Iris pigment epithelial cell (primary cell): ENCODE measurements at places on chromosomes 11 and 22.

DNA sequence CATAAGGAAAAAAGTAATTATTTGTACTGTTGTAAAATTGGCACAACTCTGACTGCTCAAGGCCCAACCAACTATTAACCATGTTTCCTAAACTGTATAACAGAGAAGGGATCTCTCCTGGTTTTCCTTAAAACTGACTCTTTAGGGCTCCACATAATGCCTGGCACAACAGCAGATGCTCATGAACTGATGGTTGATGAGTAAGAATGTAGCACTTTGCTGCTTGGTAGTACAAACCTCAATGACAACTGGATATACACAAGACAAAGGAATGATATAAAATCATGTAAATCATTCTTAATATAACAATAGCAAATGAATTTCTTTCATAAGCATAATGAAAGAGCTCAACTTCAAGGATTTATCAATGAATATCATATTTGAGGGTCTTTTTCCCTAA lies 11.7 kb downstream of the MSANTD2 start:
- peak; percentile 23 for DNase-seq

DNA sequence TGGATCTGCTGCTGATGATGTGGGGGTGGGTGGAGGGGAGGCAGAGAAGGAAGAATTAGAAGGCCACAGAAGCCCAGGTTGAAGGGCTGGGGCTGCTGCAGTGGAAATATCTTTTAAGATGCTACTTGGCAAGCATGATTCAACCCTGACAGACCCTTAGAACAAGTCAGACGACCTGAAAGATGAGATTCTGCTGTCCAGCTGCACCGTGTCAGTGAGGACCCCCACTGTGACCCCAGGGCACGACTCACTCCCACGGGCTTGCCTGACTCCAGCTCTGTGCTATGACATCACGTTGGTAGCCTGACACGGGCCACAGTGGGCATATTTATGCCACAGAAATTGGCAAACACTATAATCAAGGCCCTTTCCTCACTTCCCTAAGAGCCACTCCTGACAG lies 36.0 kb downstream of the LRFN4 start:
- no peak for DNase-seq

DNA sequence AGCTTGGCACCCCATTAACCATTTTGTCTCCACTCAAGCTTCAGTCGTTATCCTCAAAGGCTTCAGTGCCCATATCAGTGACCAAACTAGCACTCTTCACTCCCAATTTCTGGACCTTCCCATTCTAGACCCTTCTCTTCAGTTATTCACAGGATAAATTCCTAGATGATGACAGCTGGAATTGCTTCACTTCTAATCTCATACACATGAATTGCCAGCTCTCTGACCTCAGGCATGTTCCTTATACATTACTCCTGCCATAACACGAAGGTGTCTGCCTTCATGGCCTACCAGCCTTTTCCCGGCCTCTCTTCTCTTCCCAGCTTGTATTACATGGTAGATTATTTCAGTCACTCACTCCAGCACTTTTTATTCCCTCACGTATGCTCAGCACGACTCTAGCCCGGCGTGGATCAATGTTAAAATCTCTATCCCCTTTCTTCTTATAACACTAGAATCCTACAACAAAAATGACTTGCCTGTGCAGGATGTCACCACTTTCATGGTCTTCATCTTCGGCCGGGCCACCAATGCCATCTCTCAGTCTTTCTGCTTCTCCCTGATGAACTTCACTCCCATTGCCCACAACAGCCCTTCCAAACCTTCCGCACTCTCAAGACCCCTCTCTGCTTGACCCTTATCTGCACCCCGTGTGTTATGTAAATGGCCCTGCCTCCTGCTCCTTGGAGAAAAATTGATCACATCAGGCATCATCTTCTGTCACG lies 36.9 kb downstream of the EIF3F start:
- DNase-seq, result peak; percentile 22

DNA sequence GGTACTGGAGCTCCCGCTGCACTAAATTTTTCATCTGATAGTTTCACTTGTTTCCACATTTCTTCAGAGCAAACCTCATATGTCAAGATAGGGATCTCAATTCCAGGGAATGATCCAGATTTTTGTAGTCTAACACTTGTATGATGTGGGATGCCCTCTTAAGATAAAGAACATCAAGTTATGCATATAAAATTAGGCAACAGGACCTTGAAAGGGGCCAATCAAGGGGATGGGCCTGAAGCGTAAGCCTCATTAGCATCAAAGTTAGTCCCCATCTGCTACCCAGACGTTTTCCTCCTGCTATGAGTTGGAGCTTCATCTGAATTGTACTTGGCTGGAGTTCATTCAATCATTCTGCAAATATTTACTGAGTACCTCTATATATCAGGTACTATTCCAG lies 17.5 kb downstream of the PDGFD start:
- no peak for DNase-seq

GRCh38 chr11:58434217-58434616 lies 6.3 kb upstream of the OR5B2 start:
- DNase-seq, result no peak

- no peak for DNase-seq
Observed at GRCh38 chr11:69648679-69649575, 8.0 kb downstream of the CCND1 start.

- no peak for DNase-seq
Observed at GRCh38 chr11:7021318-7021717, 1.0 kb downstream of the NLRP14 start.

DNA sequence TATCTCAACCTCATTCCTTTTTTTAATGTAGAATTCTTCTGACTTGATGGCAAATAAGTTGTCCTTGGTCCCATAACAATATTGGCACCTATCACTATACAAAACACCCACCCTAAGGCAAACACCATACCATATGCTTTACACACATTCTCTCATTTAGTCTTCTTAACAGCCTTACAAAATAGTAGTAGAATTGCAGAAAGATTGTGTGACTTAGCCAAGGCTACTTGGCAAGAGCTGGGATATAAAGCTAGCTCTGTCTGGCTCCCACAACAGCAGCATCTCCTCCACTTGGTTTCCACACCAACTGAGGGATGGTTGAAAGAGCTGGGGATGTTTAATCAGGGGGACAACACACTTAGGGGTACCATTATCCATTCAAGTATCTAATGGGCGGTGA lies 9.8 kb upstream of the ZDHHC13 start:
- DNase-seq, result no peak

DNA sequence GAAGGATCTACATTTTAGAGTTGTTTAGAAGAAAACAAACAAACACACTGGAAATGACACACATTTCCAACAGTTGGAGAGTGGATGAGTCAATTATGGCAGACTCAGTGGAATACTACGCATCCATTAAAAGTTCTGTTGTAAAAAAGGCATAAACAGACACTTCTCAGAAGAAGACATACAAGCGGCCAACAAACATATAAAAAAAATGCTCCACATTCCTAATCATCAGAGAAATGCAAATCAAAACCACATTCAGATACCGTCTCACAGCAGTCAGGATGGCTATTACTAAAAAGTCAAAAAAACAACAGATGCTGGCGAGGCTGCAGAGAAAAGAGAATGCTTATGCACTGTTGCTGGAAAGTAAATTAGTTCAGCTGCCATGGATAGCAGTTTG lies 298.2 kb downstream of the DDX10 start:
- no peak for DNase-seq

DNA sequence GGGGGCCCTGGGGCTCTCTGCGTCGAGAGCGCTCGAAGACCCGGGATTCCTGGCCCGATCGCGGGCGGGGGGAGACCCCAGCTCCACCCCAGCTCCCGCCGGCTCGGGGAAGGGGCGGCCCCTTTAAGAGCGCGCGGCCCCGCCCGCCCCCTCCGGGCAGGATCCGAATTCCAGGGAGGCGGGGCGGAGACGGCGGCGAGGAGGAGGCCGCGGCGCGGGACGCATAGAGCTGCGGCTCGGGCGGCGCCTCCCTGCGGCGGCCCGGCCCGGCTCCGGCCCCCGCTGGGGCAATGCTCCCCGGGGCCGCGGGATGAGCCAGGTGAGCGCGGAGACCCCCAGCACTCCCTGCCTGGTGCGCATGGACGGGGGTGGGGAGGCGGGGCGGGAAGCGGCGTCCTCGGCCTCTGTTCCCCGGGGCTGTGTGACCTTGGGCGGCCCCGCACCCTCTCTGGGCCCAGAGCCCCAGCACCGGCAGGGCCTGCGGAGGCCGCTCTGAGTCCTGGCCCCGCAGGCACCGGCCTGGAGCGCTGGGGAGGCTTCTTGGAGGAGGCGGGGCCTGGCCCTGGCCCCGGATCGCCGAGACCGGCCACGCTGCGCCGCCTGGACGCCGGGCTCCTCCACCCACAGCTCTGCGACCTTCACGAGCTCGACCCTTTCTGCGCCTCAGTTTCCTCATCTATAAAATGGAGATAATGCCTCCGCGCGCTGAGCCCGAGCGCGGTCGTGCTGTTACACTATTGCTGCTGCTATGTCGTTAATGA lies 565 bp downstream of the GAS2L1 start:
- peak; percentile 79 for DNase-seq

GRCh38 chr11:110467556-110467955 lies 37.8 kb downstream of the FDX1 start:
- no peak for DNase-seq

GRCh38 chr11:64650923-64651523 lies 60.0 kb downstream of the SLC22A12 start:
- DNase-seq, result peak; percentile 50

DNA sequence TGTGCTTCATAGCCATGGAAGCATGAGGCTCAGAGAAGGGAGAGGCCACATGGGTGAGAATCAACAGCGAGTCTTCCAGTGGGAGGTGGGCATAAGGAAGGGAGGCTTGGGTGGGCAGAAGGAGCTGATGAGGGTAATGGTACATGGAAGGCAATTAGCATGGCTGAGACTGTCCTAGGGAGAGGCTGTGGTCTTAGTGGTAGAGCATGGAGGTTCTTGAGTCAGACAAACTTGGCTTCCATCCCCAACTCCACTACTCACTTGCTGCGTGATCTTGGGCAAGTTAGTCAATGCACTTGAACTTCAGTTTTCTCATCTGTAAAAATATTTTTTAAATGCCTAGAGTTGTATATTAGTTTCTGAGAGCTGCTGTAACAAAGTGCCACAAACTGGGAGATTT lies 227.2 kb upstream of the E2F8 start:
- DNase-seq, result no peak

DNA sequence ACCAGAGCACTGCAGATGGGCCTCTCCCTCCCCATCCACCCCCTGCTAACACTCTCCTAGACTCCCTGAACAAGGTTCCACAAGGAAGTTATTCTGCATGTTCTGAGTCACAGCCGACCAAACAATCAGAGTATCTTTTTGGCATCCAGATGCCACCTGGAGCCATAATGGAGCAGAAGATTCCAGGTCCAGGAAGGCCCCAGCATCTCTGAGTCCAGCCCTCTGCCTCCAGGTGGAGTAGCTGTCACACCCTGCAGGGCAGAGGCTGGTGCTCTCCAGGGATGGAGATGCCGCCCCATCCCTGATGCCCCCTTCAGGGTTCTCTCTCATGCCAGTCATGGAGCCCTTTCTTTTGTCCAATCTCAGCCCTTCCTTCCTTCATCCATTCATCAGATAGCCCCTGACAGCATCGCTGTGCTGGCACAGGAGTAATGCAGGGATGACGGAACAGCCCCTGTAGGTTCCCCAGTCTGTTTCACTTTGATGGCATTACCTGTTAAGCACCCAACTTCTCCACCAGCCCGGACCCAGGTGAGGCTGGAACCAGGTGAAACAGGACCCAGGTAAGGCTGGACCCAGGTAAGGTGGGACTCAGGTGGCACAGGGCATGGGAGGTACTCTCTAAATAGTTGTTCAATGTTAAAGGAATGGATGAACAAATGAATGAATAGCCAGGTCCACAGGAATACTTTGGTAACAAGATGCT lies 20.1 kb upstream of the TSKU start:
- no peak for DNase-seq

DNA sequence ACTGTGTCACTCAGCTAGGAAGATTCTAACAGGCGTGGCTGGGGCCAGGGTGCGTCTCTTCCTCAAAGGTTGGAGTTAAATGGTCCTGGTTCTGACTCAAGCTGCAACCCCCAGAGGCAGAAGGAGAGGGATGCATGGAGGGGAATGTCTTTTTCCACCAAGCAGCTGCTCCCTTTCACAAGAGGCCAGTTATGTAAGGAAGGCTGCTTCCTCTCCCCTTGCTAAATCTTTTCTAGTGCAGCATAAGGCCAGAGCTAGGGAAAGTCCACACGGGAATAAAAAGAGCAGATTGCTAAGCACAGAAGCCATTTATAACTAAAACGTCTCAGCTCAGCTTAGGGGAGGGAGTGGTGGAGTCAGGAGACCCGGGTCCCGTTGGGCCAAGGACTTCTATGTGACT lies 10.0 kb downstream of the PVALB start:
- no peak for DNase-seq

DNA sequence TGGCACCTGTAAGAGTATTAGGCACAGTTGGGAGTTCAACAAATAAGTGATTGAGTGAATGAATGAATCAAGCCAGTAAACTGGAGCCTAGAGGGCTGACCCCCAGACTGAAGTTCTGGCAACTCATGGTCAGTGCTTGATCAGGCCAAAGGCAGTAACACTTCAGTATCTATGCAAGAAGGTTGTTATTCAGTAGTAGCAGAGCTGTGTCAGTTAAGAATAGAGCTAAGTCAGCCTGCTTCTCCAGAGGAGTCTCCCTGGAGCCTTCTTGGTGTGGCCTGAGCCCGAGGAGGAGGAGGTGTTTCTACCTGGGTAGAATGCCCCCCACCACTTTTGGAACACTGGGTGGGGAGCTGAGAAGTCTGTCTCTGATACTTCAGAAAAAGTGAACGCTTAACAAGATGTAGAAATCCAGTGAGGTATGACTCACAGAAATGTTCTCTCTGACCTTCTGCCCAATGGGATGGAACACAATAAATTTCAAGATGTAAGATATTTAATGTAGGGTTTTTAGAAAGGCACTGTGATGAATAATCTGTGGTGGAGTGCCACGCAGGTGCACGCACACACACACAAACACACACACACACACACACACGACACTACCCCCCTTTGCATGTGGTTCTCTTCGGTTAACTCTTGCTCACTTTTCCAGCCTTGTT lies 219.9 kb downstream of the HIPK3 start:
- peak; percentile 76 for DNase-seq

DNA sequence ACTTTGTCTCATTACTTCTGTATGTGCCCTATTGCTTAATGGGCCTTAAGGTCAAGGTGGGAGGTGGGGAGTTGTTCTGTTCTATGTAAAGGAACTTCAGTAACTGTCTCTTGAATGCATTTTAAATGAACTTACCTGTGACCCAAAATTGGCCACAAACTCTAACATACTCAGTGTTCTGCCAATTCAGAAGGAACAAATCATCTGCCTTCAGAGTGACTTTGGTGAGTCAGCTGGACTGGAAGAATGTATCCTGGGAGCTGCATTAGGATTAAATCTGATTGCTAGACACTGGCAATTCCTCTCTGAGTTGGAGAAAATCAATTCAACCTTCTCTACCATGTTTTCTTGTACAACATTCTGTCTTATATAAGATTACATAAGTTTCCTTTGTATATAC lies 1104.8 kb downstream of the DLG2 start:
- DNase-seq, result peak; percentile 17
